ENCODE measurements at places on chromosomes 2 and 18.

GRCh38 chr2:164068063-164068462 lies 332.3 kb upstream of the FIGN start:
- no peak for DNase-seq

- DNase-seq, result no peak
Observed at GRCh38 chr2:129237966-129238725, 741.3 kb upstream of the RAB6C start.

- no peak for DNase-seq
Observed at GRCh38 chr2:25545899-25546298, 127.5 kb downstream of the DTNB start.

GRCh38 chr2:174059178-174059883 lies 94.2 kb upstream of the SP3 start:
- no peak for DNase-seq

DNA sequence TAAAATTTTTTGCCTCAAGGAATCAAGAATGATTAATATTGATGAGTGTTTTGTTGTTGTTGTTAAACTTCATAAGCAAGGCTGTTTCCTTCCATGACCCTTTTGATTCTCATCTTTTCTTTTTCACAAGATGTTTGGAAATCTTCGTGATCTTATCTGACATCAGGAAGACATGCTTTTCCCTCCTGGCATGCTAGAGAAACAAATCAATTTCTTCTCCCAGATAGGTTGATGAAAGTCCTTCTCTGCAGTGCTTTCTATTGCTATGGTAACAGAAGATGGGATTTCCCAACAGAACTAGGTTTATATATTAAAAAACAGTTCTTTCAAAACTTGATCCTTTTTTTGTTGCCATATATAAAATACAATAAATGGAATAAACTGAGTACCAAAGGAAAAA lies 85.2 kb downstream of the EML6 start:
- DNase-seq, result no peak

DNA sequence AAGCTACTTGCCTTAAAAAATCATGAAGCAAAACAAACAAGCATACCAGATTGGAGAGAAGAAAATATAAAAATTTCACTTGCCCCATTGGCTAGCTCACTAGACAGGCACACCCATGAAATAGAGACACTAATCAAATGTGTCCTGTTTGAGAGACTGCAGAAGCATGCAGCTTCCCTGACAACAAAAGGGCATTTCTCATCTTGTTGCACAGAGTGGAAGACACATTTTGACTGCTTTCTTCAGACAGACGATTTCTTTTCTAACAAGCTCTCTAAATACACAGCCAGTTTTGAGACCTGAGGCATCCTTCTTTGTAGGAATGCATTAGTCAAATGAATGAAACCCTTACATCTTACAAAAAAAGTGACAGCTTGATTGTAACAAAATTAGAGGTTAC lies 1558.6 kb upstream of the NXPH2 start:
- no peak for DNase-seq

DNA sequence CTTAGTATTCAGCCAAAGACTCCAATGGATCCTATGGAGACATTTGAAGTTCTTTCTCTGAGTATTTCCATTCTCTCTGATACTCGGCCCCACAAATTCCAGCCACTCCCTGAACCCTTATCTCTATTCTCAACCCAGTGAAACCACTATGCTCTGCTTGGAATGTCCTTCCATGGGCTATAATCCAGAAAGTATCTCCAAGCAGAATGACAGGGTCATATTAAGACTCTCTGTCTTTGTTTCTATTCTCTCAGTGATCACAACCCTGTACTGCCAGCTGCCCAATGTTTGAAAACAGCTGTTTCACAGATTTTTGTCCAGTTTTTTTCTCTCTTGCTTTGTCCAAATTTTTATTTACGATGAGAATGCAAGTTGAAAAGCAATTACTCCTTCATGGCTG lies 21.9 kb downstream of the CHMP3 start:
- no peak for DNase-seq

GRCh38 chr2:160271171-160272086 lies 71.4 kb upstream of the ITGB6 start:
- DNase-seq, result no peak

GRCh38 chr2:202149936-202150335 lies 76.9 kb downstream of the KIAA2012 start:
- DNase-seq, result no peak

- no peak for DNase-seq
Observed at GRCh38 chr18:64713284-64713683, 564.4 kb upstream of the LINC00305 start.

- no peak for DNase-seq
Observed at GRCh38 chr18:56709463-56709862, 58.3 kb downstream of the WDR7 start.

GRCh38 chr2:14081521-14081920 lies 551.0 kb upstream of the LRATD1 start:
- no peak for DNase-seq

DNA sequence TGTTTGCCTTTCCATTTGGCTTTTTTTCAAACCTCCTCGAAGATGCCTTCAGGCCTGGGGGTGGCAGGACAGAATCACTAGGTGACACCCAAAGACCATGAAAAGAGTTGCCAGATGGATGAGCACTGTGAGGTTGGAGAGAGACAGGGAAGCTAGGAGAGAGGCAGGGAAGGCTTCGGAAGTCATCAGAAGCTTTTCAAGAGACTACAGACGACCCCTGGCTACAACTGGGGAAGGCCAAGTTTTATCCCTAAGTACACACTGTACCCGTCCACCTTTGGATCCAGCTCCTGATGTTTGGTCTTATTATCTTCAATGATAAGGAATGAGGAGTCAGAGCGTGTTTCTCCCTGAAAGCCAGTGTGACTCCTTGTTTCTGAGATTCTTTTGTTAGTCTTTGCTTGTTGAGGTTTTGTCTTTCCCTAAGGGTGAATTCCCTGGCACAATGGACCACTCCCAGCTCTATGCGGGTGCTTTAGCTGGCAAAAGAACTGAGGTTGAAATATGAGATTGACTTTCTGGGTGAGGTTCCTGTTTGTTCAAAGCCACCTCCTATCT lies 33.4 kb upstream of the SLC9A2 start:
- DNase-seq, result no peak

DNA sequence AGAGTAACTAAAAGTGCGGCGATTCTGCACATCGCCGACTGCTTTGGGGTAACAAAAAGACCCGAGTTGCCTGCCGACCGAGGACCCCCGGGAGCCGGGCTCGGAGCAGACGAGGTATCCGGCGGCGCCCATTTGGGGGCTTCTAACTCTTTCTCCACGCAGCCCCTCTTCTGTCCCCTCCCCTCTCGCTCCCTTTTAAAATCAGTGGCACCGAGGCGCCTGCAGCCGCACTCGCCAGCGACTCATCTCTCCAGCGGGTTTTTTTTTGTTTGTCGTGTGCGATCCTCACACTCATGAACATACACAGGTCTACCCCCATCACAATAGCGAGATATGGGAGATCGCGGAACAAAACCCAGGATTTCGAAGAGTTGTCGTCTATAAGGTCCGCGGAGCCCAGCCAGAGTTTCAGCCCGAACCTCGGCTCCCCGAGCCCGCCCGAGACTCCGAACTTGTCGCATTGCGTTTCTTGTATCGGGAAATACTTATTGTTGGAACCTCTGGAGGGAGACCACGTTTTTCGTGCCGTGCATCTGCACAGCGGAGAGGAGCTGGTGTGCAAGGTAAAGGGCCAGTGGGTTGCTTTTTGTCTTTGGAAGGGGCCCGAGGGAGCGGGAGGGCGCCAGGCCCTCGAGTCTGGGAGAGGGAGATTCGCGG lies 1.4 kb downstream of the TRIB2 start:
- no peak for DNase-seq

- DNase-seq, result no peak
Observed at GRCh38 chr18:66641056-66641455, 37.2 kb upstream of the CDH19 start.

DNA sequence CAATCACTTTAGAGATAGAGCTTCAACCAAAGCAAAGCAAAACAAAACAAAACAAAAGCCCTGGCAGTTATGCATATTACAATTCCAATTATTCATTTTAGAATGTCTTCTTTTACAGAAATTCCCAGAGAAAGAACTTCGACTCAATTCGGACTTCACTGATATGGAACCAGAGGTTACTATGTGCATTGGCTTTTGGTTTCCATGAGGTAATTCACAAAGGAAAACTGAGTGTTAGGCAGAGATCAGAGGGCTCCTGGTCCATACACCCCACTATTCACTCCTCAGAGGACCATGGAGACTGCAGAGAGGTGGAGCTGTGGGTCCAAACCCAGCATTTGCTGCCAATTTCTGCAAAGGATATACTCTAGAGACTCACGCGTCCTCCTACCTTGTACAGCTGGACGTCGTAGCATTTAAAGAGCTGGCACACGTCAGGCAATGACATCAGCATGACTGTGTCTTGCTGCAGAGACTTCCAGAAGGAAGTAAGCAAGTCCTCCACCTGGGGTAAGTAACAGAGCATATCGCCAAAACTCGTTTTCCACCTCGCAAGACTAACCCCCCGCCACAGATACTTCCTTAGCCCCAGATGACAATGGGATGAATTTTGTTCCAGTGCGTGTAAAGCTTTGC lies 31.3 kb upstream of the CREG2 start:
- DNase-seq, result no peak

DNA sequence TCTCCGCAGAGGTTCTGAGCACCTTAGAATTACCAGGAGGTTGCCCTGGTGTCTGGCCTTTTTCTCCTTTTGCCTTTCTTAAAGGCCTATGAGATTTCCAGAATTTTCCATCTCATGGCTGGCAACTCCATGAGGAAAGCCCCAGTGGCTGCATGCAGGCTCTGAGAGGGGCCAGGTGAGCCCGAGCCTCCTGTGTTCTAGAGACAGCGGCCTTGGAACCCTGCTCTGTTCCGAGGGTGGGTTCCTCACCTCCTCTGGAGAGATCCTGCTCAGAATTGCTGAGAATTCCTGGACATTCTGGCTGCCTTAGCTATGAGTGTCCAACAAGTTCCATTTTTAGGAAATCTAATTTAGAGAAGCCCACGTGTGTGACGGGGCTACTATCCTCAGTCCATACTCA lies 35.7 kb upstream of the HPCAL1 start:
- DNase-seq, result no peak

DNA sequence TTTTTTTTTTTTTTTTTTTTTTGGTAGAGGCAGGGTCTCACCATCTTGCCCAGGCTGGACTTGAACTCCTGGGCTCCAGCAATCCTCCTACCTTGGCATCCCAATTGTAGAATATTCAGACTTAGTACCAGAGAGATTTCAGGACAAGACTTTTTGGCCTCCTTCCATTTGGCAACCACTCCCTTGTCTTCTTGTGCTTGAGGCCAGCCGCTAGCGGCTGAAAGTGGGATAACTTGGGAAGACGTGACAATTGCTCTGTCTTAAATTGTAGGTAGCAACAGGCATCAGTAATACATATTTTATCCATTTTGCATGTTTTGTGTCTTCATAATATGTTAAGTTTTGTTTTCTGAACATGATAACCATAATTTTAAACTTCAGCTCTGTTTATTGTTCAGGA lies 53.3 kb upstream of the TTN start:
- no peak for DNase-seq

- no peak for DNase-seq
Observed at GRCh38 chr2:231318436-231318835, 77.1 kb upstream of the B3GNT7 start.

DNA sequence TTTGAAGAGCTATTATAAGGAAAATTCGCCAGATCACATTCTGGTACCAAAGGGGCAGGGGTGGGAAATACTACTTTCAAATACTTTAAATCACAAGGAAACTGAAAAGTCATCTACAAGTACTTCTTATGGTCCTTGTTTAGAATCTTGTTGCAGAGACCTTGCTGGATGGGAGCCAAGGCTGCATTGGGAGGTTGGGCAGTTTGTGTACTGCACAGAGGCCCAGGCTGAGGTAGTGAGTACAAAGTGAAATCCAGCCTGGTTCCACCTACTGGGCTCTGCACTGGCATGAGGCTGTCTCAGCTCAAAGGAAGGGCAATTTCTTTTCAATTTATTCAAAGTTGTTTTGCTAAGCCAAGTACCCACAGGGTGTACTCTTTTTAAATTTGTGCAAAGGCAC lies 140.3 kb upstream of the DLX2 start:
- no peak for DNase-seq

DNA sequence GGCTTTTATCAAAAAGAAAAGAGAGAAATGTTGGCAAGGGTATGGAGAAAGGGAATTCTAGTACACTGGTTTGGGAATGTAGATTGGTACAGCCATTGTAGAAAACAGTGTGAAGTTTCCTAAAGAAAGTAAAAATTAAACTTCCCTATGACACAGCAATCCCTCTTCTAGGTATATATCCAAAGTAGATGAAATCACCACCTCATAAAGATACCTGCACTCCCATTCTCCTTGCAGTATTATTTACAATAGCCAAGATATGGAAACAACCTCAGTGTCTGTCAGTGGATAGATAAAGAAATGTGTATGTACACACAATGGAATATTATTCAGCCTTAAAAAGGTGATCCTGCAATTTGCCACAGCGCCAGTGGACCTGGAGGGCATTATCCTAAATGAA lies 147.2 kb upstream of the NOSTRIN start:
- DNase-seq, result no peak

- no peak for DNase-seq
Observed at GRCh38 chr18:48000701-48001100, 70.2 kb upstream of the SMAD2 start.

- no peak for DNase-seq
Observed at GRCh38 chr2:212387146-212387545, 151.5 kb downstream of the ERBB4 start.

DNA sequence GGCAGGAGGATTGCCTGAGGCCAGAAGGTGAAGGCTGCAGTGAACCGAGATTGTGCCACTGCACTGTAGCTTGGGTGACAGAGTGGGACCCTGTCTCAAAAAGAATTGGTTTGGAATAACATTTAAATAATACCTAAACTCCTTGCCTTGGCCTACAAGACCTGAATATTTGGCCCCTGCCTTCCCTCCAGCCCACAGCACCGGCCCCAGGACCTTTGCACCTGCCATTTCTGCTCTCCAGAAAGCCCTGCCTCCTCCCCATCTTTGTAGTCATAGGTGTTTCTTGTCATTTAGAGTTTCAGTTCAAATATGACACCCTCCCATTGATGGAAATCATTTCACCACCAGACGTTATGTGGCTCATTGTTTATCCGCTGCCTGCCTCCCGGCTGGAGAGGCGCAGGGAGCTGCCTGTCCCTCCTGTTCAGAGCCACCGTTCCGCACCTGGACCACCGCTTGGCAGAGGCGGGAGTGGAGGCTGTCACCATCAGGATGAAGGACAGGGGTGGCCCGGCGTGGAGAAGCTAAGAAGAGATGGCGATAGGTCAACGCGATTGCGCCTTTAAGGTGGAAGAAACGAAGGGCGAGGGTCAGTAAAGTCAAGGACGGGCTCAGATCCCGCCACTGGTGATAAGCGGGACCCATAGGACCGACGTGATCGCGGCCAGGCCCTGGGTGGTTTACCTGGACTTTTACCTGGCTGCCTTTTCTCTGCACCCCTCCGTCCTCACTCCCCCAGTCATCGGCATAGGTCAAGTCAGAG lies 638 bp upstream of the LPIN1 start:
- no peak for DNase-seq

Data from D721Med (cell line).